Activated naive CD4-positive, alpha-beta T cell treated with Interleukin-2 at 50 U/mL for 16 hours (primary cell): ENCODE measurements at places on chromosomes 16 and 17.

DNA sequence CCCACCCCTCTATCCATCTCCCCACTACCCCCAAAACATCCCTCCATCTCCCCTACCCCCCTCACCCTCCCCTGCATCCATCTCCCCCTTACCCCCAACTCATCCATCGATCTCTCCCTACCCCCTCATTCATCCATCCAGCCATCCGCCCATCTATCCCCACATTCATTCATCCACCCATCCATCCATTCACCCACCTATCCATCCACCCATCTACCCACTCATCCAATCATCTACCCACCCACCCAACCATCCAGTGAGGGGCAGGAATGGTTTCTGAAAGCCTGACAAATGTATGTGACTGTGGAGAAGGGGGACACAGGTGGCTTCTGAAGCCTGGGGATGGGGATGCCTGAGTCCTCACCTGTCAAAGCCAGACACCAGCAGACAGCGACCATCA lies 8.8 kb upstream of the PAM16 start:
- DNase-seq: no peak

- no peak for DNase-seq
Observed at GRCh38 chr17:66605541-66605940, 229.4 kb upstream of the CACNG5 start.

- no peak for DNase-seq
Observed at GRCh38 chr16:83115491-83116232, 488.9 kb downstream of the CDH13 start.

- DNase-seq: no peak
Observed at GRCh38 chr16:10906482-10906881, 29.5 kb downstream of the CIITA start.

GRCh38 chr17:44333371-44333770 lies 8.7 kb upstream of the SLC25A39 start:
- no peak for DNase-seq

GRCh38 chr16:25031132-25031440 lies 15.9 kb upstream of the ARHGAP17 start:
- no peak for DNase-seq
